ENCODE measurements at places on chromosomes 11 and 22.

DNA sequence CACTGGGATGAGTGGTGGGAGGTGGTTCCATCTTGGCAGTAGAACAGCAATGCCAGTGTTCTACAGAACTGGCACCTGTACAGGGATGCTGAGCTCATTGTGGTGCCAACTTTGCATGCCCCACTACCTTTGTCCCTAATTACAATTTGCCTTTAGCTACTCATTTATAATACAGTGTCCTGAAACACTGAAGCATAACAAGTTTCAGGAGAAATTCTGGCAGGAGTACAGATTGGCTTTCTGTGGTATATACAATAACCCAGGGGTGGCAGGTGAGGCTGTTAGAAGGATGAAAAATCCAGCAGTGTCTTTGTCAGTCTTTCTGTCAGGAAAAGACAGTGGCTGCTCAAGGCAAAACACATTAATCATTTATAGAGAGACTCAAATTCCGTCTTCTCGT, 240.3 kb downstream of the FAM76B start:
- DNase-seq: no peak

DNA sequence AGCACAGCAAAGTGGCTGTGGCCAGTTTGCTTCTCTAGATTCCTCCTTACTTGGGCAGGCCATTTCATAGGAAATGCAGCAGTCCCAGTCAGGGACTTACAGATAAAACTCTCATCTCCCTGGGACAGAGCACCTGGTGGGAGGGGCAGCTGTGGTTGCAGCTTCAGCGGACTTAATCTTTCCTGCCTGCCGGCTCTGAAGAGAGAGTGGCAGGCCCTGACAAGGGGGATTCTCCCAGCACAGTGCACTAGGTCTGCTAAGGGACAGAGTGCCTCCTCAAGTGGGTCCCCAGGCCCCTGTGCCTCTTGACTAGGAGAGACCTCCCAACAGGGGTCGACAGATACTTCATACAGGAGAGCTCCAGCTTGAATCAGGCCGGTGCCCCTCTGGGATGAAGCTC, 1649.1 kb downstream of the LRRC4C start:
- DNase-seq: no peak

DNA sequence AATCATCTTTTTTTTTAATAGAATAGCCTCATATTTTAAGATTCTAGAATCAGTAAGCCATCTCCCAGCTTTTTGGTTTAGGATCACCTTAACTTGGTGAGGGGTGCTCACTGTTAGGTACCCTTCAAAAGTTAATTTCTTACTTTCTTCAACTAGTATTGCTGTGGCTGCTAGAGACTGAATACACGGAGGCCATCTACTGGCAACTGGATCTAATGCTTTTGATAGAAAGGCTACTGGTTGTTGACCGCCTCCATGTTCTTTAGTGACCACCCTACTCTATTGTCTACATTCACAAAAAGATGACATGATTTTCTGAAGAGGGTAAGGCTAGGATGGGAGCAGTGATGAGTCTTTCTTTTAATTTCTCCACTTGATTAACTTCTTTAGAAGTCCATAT, 16.7 kb upstream of the ALDH3B2 start:
- DNase-seq: no peak

DNA sequence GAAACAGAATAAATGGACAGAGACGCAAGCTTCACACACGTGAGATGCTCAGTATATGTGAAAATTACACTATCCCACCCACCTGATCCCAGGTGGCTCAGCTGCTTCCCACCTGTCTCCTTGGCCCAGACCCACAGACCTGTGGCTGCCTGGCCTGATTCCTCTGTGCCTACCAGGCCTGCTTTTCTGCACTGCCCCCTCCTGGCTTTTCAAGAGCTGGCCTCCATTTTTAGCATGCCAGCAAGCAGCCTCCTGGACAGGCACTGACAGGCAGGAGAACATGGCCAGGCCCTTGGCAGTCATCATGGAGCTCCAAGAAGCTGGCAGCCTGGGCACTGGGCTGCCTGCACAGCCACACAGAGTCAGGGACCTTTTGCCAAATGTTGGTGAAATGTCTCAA, 79.5 kb upstream of the HMGXB4 start:
- no peak for DNase-seq

DNA sequence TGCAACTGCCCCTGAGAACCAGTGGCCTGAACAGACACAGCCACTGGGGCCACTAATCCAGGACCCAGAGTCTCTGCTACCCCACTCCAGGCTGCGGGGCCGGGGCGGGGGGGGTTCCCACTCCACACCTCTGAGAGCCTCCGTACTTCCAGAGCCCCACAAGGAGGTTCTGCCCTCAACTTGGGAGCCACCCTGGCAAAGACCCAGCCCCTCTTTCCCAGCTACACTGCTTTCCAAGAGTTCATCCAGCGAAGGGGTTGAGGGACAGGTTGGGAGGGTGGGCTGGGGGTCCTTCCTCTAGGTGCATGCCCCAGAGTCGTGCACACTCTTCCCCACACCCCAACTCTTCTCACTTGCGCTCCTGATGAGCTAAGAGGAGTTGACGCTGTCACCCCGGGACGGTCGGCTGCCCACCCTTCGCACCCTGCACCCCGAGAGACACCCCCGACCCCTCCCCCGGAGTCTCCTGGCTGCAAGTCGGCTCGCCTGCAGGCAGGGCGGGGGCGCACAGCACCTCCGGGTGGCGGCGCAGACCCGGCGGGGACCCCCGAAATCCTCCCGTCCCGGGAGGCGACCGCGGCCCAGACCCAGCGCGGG, 531 bp downstream of the RAB3IL1 start:
- no peak for DNase-seq

DNA sequence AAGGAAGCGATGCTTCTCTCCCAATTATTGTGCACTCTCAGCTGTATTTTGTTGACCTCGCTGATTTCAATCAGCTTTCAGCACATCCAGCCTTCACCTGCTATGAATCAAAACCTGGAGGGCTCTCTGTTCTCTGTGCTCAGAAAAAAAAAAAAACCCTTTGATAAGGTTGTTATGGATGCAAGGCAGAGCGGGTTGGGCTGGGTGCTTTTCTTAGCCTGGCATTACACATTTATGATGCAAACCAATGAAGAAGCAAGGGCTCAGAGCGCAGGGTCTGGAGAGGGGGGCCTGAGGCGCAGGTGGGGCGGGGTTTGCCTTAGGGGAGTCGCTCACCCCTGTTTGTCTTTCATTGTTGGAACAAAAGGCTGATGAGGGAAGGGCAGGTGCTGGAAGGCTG, 86.0 kb upstream of the CADM1 start:
- no peak for DNase-seq

GRCh38 chr11:107840129-107840484, 18.5 kb downstream of the SLC35F2 start:
- no peak for DNase-seq

GRCh38 chr22:45331486-45331885, 21.8 kb downstream of the FAM118A start:
- DNase-seq: no peak

DNA sequence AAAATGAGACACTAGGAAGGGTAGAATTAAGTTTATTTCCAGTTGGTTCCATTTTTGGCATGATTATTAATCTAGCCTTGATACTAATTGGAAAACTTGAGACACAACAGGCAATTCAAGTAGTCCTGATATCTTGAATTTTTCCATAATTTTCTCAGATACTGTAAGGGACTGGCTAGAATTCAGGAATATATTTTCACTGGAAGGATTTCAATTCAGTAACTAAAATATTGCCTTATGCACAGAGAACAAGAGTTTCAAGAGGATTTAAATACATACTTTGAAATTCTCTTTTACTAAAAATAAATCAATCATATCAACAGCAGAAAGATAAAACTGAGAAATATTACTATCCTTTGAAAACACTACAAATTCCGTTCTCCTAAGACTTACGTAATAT, 632.9 kb downstream of the LRRC4C start:
- no peak for DNase-seq

- no peak for DNase-seq
Observed at GRCh38 chr11:102465696-102466095, 13.1 kb upstream of the TMEM123 start.

DNA sequence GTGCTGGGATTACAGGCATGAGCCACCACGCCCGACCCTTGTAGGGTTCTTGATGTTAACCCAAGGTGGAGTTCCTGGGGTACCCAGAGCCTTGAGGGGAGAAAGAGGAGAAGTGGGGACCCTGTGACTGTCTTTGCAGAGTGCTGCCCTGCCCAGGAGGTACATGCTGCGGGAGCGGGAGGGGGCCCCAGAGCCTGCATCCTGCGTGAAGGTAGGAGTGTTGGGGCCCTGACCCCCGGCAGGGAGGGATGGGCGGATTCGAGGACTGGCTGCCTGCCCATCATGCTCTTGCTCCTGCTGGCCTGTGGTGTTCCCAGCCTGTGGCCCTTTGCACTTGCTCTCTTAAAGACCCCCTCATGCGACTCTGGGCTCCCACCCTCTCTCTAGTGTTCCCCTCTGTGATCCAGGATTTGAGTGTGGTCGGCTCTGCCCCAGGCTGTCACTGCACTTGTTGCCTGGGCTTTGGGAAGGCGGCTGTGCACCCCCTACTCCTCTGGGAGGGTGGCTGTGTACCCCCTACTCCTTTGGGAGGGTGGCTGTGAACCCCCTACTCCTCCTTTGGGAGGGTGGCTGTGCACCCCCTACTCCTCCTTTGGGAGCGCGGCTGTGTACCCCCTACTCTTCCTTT, 4.5 kb downstream of the SCO2 start:
- no peak for DNase-seq

DNA sequence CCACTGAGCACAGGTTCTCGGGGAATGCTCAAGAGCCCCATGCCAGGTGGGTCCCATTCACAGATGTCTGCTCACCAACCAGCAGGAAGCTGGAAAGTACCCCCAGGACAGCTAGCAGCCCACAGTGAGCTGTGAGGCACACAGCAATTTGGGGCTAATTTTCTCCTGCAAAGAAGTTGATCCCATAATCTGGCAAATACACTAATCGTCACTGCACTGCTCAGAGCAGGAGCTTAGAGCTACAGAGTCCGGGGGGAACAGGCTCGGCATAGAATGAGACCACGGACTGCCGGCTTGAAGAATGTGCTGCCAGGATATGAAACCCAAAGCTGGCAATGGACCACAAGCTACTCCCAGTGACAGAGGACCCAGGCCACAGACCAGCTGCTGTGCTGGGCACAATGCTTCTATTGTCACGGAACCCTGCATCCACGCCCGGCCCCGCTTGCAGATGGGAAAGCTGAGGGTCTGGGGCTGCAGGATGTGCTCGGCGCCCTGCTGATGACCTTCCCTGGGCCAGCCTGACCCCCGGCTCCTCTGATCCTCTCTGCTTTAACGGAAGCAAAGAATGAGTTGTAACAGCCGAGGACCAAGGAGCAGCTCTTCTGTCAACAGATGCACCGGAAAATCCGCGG, 239.7 kb downstream of the CTTN start:
- DNase-seq: no peak

DNA sequence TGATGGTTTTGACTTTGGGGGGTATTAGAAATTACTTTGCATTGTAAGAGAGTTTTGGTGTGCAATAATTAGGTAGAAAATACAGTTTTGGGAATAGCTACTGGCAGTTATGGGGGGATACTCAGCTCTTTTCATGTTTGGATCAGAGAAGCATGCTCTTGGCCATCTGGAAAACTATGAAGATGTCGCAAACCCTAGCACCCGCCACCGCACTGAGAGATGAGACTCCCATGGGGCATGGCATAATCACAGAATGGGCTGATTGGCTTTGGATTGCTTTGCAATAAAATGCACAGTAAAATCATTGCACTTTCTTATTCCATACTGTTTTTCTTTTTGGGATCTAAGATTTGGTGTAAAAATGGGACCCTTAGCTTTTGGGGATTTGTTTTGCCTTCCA, 43.5 kb upstream of the SLC5A12 start:
- no peak for DNase-seq

GRCh38 chr11:126756855-126757254, 243.7 kb downstream of the KIRREL3 start:
- DNase-seq: no peak

DNA sequence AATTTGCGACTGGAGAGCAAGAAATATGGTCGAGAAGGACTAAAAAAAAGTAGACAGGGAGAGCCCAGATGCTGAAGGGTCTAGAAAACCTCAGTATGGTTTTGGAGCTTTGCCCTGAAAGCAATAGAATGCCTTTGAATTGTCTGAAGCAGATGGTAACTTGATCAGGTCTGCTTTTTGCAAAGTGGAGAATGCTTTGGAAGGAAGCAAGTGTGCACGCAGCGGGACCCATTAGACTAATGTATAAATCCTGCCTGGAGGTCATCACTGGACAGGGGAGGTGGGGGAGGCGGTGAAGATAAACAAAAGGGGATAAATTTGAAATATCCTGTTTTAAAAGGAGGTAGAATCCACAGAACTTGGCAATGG, 757 bp upstream of the HINFP start:
- no peak for DNase-seq

GRCh38 chr11:60318726-60319125, 8.3 kb upstream of the MS4A6E start:
- no peak for DNase-seq

All from SHP77 treated with DMSO at 0.1 percent for 48 hours (cell line).